ENCODE measurements at places on chromosomes 12 and 14. TPM values are rescaled to one million over a fixed set of nuclear protein-coding genes. Genes with fewer than 3 reads are reported as not detected.

DNA sequence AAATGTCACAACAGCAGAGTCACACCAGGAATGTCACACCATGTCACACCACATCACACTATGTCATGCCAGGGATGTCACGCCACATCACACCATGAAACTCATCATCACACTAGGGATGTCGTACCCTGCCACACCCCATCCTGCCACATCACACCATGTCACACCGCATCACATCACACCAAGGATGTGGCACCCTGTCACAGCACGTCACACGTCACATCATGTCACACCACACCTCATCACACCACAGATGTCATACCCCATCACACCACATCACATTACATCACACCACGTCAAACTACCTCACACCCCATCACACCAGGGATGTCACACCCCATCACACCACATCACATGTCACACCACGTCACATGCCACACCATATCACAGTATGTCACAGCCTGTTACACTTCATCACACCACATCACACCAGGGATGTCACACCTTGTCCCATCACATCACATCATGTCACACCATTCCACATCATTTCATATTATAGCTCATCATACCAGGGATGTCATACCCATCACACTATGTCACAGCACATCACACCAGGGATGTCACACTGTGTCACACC is 90.9 kb downstream of the TMEM121 start:
- peaks cover 28% of the 10 kb centered on the region for H3K27me3 ChIP-seq
- no peak overlapping the region for H3K4me3 ChIP-seq
- no peak for DNase-seq
- H3K27ac ChIP-seq: no peak overlapping the region
- H3K36me3 ChIP-seq: no peaks in the 10 kb centered on the region

The TAMALIN gene
- 0.39 TPM for total RNA-seq

DNA sequence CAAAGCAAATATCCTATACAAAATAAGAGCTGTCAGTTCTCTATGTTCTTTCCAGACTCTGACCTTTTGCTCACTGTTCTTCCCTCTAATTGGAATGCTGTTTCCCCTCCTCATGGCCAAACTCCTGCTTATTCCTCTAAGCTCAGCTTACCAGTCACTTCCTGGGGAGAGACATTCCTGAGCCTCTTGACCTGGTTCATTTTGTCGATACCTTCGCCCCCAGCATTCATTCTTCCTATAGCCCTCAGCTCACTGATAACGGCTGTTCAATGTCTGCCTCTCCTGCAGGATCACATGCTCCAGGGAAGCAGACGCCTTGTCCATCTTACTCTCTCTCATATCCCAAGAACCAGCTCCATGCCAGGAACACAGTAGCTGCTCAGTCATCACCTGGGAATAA is 431.0 kb downstream of the MED13L start:
- H3K4me1 ChIP-seq: no peaks in the 10 kb centered on the region
- DNase-seq: no peak
- no peaks in the 10 kb centered on the region for H3K36me3 ChIP-seq
- H3K27ac ChIP-seq: no peak overlapping the region

The ASPG gene
- total RNA-seq: 0.05 TPM

GRCh38 chr12:58381546-58381945 is 440.2 kb downstream of the ATP23 start:
- H3K27me3 ChIP-seq: no peaks in the 10 kb centered on the region
- no peak overlapping the region for H3K4me3 ChIP-seq
- no peaks in the 10 kb centered on the region for H3K36me3 ChIP-seq
- no peaks in the 10 kb centered on the region for H3K4me1 ChIP-seq
- DNase-seq: no peak

GRCh38 chr12:2690348-2691005 is 104.3 kb upstream of the FKBP4 start:
- H3K36me3 ChIP-seq: no peaks in the 10 kb centered on the region
- H3K27me3 ChIP-seq: peaks cover 60% of the 10 kb centered on the region
- no peak overlapping the region for H3K27ac ChIP-seq

GRCh38 chr12:47602949-47603558 is 102.8 kb downstream of the RPAP3 start:
- DNase-seq: no peak
- H3K4me1 ChIP-seq: peaks cover 9% of the 10 kb centered on the region
- no peaks in the 10 kb centered on the region for H3K36me3 ChIP-seq
- no peaks in the 10 kb centered on the region for H3K27me3 ChIP-seq
- H3K27ac ChIP-seq: no peak overlapping the region
- no peak overlapping the region for H3K4me3 ChIP-seq

The TUBA1C gene
- 303 TPM for total RNA-seq

GRCh38 chr14:28756269-28756883 is 10.2 kb upstream of the FOXG1 start:
- no peak for DNase-seq
- no peak overlapping the region for H3K27ac ChIP-seq
- H3K4me3 ChIP-seq: no peak overlapping the region
- H3K36me3 ChIP-seq: no peaks in the 10 kb centered on the region

The KRT73 gene
- total RNA-seq: not detected

DNA sequence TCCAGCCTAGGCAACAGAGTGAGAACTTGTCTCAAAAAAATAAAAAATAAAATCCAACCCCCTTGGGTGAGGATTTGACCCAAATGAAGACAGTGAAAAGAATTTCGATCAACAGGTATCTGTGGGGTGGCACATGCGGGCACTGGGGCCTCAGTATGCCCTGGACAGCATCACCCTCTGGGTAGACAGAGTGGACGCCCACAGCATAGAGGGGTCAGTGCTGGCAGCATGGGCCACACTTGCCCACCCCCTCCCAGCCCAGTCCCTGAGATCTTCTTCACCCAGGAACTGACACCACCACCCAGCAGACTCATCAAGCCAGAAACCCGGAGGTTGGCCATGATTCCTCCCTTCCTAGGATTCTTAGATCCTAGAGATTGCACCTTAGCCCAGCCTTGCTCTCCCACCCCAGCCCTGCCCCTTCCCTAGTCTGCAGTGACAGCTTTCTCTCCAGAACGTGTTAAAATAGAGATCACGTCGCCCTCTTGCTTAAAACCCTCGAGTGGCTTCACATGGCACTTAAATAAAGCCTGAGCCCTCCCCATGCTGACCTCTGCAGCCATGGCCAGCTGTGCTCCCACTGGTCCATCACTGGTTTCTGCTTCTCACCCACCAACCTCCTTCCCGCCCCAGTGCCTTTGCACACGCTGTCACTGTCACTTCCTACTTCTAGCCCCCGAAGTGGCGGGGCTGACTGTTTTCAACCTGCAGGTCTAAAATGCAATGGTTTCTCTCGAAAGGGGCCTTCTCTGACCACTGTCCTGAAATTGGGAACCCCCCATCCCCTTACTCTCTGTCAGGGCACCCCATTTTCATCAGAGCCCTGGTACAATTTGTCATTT is 26.2 kb upstream of the DYNC1H1 start:
- H3K4me1 ChIP-seq: no peaks in the 10 kb centered on the region
- peaks cover 20% of the 10 kb centered on the region for H3K27me3 ChIP-seq
- peaks cover under 1% of the 10 kb centered on the region for H3K36me3 ChIP-seq
- H3K4me3 ChIP-seq: no peak overlapping the region
- no peak for DNase-seq
- no peak overlapping the region for H3K27ac ChIP-seq

DNA sequence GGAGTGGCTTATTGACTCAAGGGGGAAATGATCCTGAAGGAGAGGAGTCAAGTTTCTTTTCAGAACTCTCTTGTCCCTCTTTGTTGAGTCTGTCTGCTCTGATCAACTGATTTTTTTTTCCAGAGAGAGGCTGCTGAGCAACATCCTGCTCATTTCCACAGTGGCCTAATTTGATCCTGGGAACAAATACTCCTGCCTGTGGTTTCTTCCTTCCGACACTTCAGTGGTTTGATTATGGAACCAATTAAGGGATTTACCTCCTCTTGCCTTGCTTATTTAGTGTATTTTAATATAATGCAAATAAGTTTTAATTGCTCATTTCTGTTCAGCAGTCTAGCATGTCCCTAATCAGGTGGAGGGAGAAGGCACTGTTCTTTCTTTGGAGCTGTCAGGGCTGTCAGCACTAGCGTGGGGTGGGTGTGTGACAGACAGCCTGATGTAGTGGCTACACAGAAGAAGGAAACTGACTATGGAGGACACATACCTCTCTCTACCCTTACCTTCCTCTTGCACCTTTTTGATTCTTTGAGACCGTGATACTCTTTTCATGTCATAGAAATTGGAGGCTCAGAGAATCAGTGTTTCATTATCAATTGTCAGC is 344.9 kb upstream of the STXBP6 start:
- no peaks in the 10 kb centered on the region for H3K36me3 ChIP-seq
- H3K27me3 ChIP-seq: no peaks in the 10 kb centered on the region
- H3K27ac ChIP-seq: no peak overlapping the region
- no peak overlapping the region for H3K4me3 ChIP-seq
- no peaks in the 10 kb centered on the region for H3K4me1 ChIP-seq

The NPFF gene
- not detected for total RNA-seq

GRCh38 chr12:121754836-121755235 is 38.7 kb downstream of the RHOF start:
- H3K4me3 ChIP-seq: no peak overlapping the region
- no peak for DNase-seq
- no peaks in the 10 kb centered on the region for H3K4me1 ChIP-seq
- H3K27me3 ChIP-seq: no peaks in the 10 kb centered on the region
- H3K27ac ChIP-seq: no peak overlapping the region
- peaks cover 14% of the 10 kb centered on the region for H3K36me3 ChIP-seq

DNA sequence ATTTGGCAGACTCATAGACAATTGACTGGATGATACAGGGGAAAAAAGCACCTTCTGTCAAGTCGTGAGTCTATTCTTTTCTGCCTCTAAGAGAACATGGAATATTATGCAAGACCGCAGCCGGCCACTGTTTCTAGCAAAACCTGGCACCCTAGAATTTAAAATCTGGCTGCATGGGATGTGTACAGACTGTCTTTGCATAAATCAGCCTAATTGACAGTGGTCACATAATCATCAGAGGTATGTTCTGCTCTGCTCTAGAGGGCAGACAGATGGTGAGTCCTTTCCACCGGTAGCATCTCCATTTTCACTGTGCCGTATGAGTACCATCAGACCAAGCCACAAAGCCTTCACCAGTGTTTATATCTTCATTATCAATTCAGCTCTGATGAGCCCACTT is 80.6 kb downstream of the KCNK10 start:
- no peak for DNase-seq
- H3K27me3 ChIP-seq: peaks cover 56% of the 10 kb centered on the region
- no peaks in the 10 kb centered on the region for H3K36me3 ChIP-seq
- H3K4me1 ChIP-seq: no peaks in the 10 kb centered on the region

DNA sequence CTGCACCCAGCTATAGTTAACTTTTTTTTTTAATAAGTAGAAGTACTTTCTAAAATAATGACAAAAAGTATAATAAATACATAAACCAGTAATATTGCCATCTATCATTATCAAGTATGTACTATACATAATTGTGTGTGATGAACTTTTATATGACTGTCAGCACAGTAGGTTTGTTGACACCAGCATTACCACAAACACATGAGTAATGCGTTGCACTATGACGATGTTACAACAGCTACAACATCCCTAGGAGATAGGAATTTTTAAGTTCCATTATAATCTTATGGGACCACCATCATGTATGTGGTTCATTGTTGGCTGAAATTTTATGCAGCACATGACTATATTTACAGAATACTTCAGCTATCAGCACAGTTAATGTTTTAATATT is 62.9 kb upstream of the VSX2 start:
- H3K27ac ChIP-seq: no peak overlapping the region
- H3K4me1 ChIP-seq: no peaks in the 10 kb centered on the region
- no peaks in the 10 kb centered on the region for H3K27me3 ChIP-seq
- H3K4me3 ChIP-seq: no peak overlapping the region

DNA sequence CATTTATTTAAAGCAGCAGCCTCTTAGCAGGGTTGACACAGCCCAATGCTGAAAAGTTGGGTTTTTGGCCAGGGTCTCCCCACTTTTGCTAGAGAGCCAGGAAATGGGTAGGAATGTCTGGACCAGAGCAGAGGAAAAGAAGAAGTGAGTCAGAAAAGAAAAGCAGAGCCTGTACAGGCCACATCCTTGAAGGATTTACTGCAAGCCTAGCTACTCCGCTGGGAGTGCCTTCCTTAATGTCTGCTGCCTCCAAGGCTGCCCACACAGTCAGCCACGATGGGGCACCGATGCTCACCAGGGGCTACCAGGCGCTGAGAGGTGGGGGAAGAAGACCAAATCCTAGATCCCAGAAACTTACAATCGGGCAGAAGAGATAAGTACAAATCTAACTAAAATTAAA is 139.2 kb downstream of the C12orf75 start:
- no peak for DNase-seq
- H3K27ac ChIP-seq: no peak overlapping the region
- H3K4me3 ChIP-seq: no peak overlapping the region
- no peaks in the 10 kb centered on the region for H3K36me3 ChIP-seq
- peaks cover 6% of the 10 kb centered on the region for H3K4me1 ChIP-seq

GRCh38 chr12:67271976-67272375 is 2.8 kb downstream of the CAND1 start:
- DNase-seq: no peak
- H3K27me3 ChIP-seq: no peaks in the 10 kb centered on the region
- peaks cover 42% of the 10 kb centered on the region for H3K4me1 ChIP-seq
- peak overlapping the region; percentile 77 for H3K4me3 ChIP-seq

DNA sequence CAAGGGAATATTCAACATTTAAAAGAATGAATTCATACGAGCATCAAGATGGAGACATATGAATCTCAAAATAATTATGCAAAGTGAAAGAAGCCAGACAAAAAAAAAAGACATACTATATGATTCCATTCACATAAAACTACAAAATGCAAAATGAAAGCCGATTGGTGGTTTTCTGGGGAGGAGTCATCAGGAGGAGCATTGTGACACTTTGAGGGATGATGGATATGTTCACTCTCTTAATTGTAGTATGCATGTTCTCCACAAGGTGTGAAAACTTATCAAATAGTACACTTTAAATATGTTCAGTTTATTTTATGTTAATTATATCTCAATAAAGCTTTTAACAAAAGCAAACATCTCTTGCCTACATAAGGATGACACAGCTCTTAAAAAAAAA is 13.5 kb downstream of the OLR1 start:
- H3K27me3 ChIP-seq: no peaks in the 10 kb centered on the region
- no peak overlapping the region for H3K4me3 ChIP-seq
- no peak for DNase-seq
- H3K27ac ChIP-seq: no peak overlapping the region
- H3K36me3 ChIP-seq: no peaks in the 10 kb centered on the region

GRCh38 chr12:40375076-40375475 is 150.3 kb downstream of the LRRK2 start:
- H3K27ac ChIP-seq: no peak overlapping the region
- no peaks in the 10 kb centered on the region for H3K27me3 ChIP-seq
- peak; percentile 17 for DNase-seq
- H3K4me3 ChIP-seq: no peak overlapping the region
- no peaks in the 10 kb centered on the region for H3K36me3 ChIP-seq

- DNase-seq: no peak
- no peaks in the 10 kb centered on the region for H3K4me1 ChIP-seq
- H3K27ac ChIP-seq: no peak overlapping the region
- H3K4me3 ChIP-seq: no peak overlapping the region
- no peaks in the 10 kb centered on the region for H3K36me3 ChIP-seq
- no peaks in the 10 kb centered on the region for H3K27me3 ChIP-seq
Observed at GRCh38 chr12:57965766-57966165, 24.4 kb downstream of the ATP23 start.

- H3K27me3 ChIP-seq: peaks cover 37% of the 10 kb centered on the region
- H3K36me3 ChIP-seq: no peaks in the 10 kb centered on the region
- DNase-seq: no peak
- H3K4me3 ChIP-seq: no peak overlapping the region
- H3K27ac ChIP-seq: no peak overlapping the region
Observed at GRCh38 chr14:95048771-95049312, 108.5 kb downstream of the DICER1 start.

The CCDC196 gene
- not detected for total RNA-seq

GRCh38 chr14:67513631-67514108 is 19.4 kb upstream of the PLEKHH1 start:
- peaks cover 17% of the 10 kb centered on the region for H3K27me3 ChIP-seq
- H3K4me3 ChIP-seq: peak overlapping the region; percentile 76
- no peak overlapping the region for H3K27ac ChIP-seq
- no peak for DNase-seq
- peaks cover 7% of the 10 kb centered on the region for H3K36me3 ChIP-seq
